ENCODE measurements at places on chromosomes 6 and 20.

DNA sequence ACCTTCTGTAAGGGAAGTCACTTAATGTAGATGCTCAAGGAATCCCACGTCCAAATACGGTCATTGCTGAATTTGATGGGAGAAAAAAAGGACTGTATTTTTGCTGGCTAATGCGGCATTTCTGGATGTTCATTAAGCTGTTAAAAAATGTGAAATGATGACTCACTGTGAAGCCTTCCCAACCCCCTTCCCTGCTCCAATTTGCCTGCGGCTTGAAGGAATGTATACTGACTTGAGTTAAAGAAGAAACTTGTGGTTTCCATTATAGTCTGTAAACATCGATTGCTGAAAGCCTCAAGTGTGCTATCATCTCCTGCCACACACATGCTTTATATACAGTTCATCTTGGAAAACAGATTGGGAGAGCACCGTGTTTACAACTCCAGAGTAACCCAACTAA is 249.1 kb upstream of the JAG1 start:
- DNase-seq = no peak
- no peaks in the 10 kb centered on the region for H3K27me3 ChIP-seq
- no peaks in the 10 kb centered on the region for H3K36me3 ChIP-seq
- peaks cover 15% of the 10 kb centered on the region for H3K4me1 ChIP-seq
- H3K4me3 ChIP-seq = no peak overlapping the region

DNA sequence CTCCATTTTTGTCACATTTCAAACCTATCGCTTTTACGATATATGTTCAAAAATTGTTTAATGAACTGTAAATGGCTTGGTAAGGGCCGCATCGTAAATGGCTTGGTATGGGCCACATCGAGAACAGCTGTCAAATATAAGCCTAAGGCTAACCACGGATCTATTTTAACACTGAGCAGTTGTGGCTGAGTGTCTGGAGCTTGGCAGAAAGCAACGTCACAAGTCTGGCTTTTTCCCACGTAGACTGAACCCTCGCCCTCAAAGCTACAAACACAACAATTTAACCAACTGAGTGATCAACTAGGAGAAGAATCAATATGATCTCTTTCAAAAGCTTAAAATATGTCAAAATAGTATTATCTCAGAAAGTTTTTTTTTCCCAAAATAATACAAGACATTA is 71.4 kb upstream of the PRSS16 start:
- H3K4me1 ChIP-seq = peaks cover 30% of the 10 kb centered on the region
- H3K36me3 ChIP-seq = peaks cover 9% of the 10 kb centered on the region
- peaks cover 4% of the 10 kb centered on the region for H3K27me3 ChIP-seq
- no peak for DNase-seq
- H3K27ac ChIP-seq = no peak overlapping the region

- no peak overlapping the region for H3K4me3 ChIP-seq
- no peaks in the 10 kb centered on the region for H3K36me3 ChIP-seq
- DNase-seq = no peak
Observed at GRCh38 chr6:33966536-33966935, 162.7 kb upstream of the MLN start.

- no peaks in the 10 kb centered on the region for H3K36me3 ChIP-seq
- H3K4me3 ChIP-seq = no peak overlapping the region
- DNase-seq = no peak
Observed at GRCh38 chr6:69265090-69265489, 531.7 kb downstream of the LMBRD1 start.

DNA sequence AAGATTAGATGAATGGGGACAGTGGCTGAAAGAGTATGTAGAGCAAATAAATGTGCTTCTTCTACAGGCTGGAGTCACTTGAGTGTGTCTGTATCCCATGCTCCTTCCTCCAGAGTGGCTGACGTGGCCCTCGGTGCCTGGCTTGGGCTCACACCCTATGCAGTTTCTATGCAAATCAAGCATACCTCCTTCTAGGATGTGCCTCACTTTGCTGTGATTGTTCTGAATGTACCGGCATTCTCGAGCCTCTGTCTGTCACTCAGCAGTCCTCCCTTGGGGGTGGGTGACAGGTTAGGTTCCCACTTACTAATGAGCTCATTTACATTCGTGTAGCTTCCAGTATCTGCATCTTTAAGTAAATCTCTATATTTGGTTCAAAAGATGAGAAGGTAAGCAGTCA is 55.1 kb upstream of the HDDC2 start:
- H3K27me3 ChIP-seq = peaks cover 2% of the 10 kb centered on the region
- peaks cover 9% of the 10 kb centered on the region for H3K4me1 ChIP-seq
- H3K4me3 ChIP-seq = no peak overlapping the region
- H3K36me3 ChIP-seq = no peaks in the 10 kb centered on the region
- no peak for DNase-seq

GRCh38 chr6:118212451-118213173 is 305.5 kb downstream of the SLC35F1 start:
- peaks cover 6% of the 10 kb centered on the region for H3K4me1 ChIP-seq
- no peak for DNase-seq
- peak overlapping the region; percentile 71 for H3K27ac ChIP-seq
- no peaks in the 10 kb centered on the region for H3K36me3 ChIP-seq
- H3K4me3 ChIP-seq = no peak overlapping the region
- H3K27me3 ChIP-seq = no peaks in the 10 kb centered on the region

GRCh38 chr20:44576297-44576696 is 6.1 kb upstream of the PKIG start:
- no peak overlapping the region for H3K4me3 ChIP-seq
- H3K4me1 ChIP-seq = peaks cover 35% of the 10 kb centered on the region
- H3K27ac ChIP-seq = peak overlapping the region; percentile 33

- peaks cover 7% of the 10 kb centered on the region for H3K4me1 ChIP-seq
- H3K36me3 ChIP-seq = no peaks in the 10 kb centered on the region
- H3K4me3 ChIP-seq = no peak overlapping the region
- H3K27me3 ChIP-seq = peaks cover 5% of the 10 kb centered on the region
Observed at GRCh38 chr6:6176586-6177228, 143.8 kb downstream of the F13A1 start.

GRCh38 chr6:63673692-63674091 is 38.1 kb downstream of the PHF3 start:
- no peak overlapping the region for H3K4me3 ChIP-seq
- DNase-seq = no peak
- H3K4me1 ChIP-seq = no peaks in the 10 kb centered on the region
- H3K36me3 ChIP-seq = peaks cover 41% of the 10 kb centered on the region
- H3K27ac ChIP-seq = no peak overlapping the region
- H3K27me3 ChIP-seq = no peaks in the 10 kb centered on the region

- no peak for DNase-seq
- H3K4me3 ChIP-seq = no peak overlapping the region
- peaks cover 35% of the 10 kb centered on the region for H3K4me1 ChIP-seq
Observed at GRCh38 chr6:145138469-145139139, 596.7 kb downstream of the EPM2A start.

- no peak overlapping the region for H3K4me3 ChIP-seq
- H3K27me3 ChIP-seq = peaks cover 7% of the 10 kb centered on the region
Observed at GRCh38 chr6:129498950-129499842, 210.8 kb downstream of the ARHGAP18 start.

DNA sequence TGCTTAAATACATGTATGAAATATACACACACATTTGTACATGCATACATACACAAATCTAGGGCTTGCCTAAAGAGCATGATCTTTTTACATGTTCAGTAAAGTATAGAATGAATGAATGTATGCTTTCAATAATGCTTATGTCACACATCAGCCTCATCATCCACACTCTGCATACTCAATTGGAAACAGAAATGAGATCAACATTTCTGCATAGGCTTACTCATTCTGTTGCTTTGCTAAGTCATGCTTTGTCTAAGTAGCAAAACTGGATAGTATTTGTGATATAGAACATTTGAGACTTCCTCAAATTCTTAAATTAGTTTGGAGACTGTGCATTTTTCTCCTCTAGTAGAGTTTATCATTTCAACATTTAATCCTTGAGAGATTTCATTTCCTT is 343.3 kb downstream of the ADGRB3 start:
- DNase-seq = no peak
- H3K27ac ChIP-seq = no peak overlapping the region
- H3K4me1 ChIP-seq = no peaks in the 10 kb centered on the region
- H3K27me3 ChIP-seq = peaks cover 4% of the 10 kb centered on the region
- no peaks in the 10 kb centered on the region for H3K36me3 ChIP-seq

DNA sequence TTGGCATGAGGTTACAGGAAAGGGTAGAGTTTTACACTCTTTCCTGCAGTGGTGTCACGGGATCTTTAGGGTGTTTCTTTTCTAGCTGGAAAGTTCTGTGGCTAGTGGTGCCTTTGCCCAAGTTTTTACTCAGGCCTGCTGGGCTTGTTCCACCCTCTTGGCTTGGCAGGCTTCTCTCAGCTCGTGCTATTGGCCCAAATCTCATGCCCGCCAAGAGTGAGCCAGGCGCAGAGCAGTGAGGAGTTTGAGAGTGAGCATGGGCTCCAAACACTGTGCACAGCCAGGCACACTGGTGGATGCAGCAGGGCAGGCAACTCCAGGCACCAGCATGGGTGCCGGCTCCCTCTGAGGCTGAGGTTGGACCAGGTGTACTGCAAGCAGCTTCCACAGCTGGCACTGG is 206.5 kb downstream of the SAMD5 start:
- H3K27me3 ChIP-seq = peaks cover 5% of the 10 kb centered on the region
- H3K4me3 ChIP-seq = no peak overlapping the region

GRCh38 chr6:84016029-84016428 is 17.5 kb upstream of the MRAP2 start:
- peaks cover 10% of the 10 kb centered on the region for H3K27me3 ChIP-seq
- H3K27ac ChIP-seq = no peak overlapping the region
- no peak for DNase-seq
- no peaks in the 10 kb centered on the region for H3K36me3 ChIP-seq
- H3K4me3 ChIP-seq = no peak overlapping the region
- H3K4me1 ChIP-seq = peaks cover 9% of the 10 kb centered on the region

DNA sequence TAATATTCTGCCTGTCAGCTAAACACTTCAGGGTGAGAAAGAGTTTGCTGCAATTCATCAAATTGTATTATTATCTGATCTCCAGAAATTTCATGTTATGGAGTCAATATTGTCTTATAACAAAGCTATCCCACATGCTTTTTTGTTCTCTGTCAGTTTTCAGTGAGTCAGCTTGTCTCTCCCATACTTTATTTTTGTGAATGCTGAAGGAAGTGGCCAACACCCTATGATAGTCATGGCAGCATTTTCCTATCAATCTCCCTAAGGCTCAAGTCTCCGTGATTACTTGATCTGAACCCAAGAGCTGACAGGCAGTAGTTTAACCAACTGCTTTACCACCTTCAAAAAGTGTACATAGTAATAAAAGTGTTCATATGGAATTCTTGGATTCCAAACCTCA is 42.2 kb downstream of the RFPL4B start:
- H3K4me1 ChIP-seq = no peaks in the 10 kb centered on the region
- no peak for DNase-seq
- H3K27ac ChIP-seq = no peak overlapping the region
- no peaks in the 10 kb centered on the region for H3K27me3 ChIP-seq

- no peaks in the 10 kb centered on the region for H3K36me3 ChIP-seq
- H3K27me3 ChIP-seq = peaks cover 20% of the 10 kb centered on the region
- DNase-seq = no peak
- H3K27ac ChIP-seq = no peak overlapping the region
- H3K4me3 ChIP-seq = no peak overlapping the region
- peaks cover 23% of the 10 kb centered on the region for H3K4me1 ChIP-seq
Observed at GRCh38 chr6:10368861-10369260, 46.0 kb downstream of the TFAP2A start.

GRCh38 chr6:26524722-26525370 is 13.3 kb upstream of the HMGN4 start:
- H3K27ac ChIP-seq = no peak overlapping the region
- no peak for DNase-seq
- peaks cover 3% of the 10 kb centered on the region for H3K27me3 ChIP-seq
- H3K4me3 ChIP-seq = no peak overlapping the region
